NCI-H524 (cell line): ENCODE measurements at places on chromosomes 5 and 9.
A peak's percentile ranks its signal among the peaks of the same experiment; 100 is the strongest.

- no peak for DNase-seq
These were observed 18.3 kb upstream of the NDST1 start for GRCh38 chr5:150489360-150490295.

DNA sequence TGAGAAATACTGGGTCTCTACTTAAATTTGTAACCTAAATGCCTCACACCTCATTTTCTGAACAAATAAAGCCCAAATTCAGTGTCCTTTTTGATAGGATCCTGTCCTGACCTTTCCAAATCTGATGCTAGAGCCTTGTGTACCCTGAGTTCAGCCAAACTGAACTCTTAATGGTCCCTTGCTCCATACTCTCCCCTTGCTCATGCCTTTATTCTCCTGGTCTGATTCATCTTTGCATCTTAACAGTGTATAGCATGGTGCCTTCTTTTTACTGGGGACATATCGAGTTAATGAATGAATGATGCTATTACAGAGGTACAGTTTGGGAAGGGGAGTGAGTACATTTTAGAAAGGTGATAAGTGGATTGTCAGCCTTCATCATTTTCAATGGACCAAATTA, 9.2 kb downstream of the NSD1 start:
- DNase-seq: no peak

- no peak for DNase-seq
These were observed 14.4 kb downstream of the CAMK4 start for GRCh38 chr5:111238431-111239225.

- DNase-seq: no peak
These were observed 534 bp downstream of the SRFBP1 start for GRCh38 chr5:121962347-121962670.

DNA sequence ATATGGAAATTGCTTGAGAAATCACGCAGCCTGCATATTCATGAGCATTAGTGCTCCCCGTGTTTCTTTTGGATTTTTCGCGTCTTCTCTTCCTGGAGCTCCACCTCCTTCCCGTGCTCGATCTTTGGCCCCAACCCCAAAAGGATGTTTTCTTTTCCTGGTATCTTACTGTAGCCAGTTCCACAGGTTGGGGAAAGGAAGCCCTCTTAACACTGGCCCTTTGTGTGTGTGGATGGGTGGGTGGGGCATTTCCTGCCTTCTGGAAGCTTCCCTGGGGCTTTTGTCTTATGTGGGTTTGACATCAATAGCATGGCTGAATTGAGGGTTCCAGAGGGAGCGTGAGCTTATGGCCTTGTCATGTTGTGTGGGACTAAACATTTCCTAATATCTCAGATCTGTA, 21.9 kb downstream of the STXBP1 start:
- no peak for DNase-seq

- DNase-seq: no peak
These were observed 20.8 kb downstream of the GABBR2 start for GRCh38 chr9:98687911-98688310.

DNA sequence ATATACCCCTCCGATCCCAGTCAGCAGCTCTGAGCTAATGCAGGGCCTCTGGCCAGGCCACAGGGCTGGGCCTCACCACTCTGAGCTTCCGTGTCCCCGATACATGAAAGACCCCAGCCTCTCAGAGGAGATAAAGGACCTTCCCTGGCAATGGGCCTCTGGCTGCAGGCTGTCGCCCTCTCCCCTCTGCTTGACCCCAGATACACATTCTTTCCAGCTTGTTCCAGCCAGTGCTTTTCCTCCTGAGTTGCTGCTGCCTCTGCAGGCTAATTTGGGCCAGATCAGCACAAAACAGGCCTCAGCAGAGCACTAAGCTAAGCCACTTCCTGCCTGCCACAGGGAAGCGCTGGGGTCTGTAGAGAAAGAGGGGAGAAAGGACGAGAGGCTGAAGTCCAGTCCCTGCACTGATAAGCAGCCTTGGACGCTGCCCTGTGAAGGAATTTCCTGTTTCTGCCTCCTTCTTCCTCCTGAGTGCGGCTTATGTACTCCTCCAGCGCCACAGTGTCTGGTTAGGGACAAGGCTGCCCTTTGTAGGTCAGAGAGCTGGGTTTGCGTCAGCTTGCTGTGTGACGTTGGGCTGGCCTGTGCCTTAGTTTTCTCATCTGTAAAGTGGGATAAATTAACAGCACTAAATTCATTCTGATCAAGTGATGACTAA, 73.0 kb upstream of the IL17B start:
- DNase-seq: no peak

- DNase-seq: no peak
These were observed 19.6 kb upstream of the UBTD2 start for GRCh38 chr5:172303162-172303561.

- no peak for DNase-seq
These were observed 151.1 kb downstream of the ESM1 start for GRCh38 chr5:54834121-54834842.

DNA sequence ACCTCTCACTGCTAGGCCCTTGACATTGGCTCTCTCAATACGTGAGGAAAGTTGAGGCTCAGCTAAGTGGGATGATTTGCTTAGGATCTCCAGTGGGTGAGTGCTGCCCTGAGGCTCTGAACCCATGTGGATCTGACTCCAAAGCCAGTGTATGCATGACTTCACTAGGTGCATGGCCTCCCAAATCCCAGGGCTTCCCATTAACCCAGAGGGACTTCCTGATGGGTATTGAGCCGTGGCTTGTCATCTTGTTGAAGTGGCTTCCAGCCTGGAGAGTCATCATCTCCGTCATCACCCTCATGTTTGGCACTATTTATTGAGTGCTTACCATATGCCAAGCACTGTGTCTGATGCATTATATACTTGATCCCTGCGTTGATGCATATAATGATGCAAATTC, 37.3 kb upstream of the TEX48 start:
- peak; percentile 24 for DNase-seq

DNA sequence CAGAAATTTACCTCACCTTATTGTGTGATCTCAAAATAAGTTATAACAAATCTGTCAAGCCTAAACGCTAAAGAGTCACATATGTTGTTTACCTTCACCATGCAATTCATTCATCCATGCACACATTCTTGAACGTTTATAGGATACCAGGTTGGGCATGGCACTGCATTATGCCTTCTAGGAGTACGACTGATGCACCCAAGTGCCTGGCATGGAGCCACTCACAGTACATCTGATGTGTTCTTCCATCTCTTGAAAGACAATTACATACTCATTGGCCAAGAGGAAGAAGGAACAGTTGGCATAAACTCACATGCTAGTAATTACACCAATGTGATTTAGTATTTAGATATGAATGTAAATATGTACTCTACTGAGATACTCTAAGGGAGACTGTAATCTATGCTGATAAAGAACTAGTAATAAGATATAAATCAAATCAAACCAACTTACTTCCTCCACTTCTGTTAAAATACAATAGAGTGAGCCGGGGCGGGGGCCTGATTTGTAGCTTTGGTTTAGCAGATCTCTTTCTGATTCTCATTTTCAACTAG, 90.7 kb downstream of the LPAR1 start:
- no peak for DNase-seq

DNA sequence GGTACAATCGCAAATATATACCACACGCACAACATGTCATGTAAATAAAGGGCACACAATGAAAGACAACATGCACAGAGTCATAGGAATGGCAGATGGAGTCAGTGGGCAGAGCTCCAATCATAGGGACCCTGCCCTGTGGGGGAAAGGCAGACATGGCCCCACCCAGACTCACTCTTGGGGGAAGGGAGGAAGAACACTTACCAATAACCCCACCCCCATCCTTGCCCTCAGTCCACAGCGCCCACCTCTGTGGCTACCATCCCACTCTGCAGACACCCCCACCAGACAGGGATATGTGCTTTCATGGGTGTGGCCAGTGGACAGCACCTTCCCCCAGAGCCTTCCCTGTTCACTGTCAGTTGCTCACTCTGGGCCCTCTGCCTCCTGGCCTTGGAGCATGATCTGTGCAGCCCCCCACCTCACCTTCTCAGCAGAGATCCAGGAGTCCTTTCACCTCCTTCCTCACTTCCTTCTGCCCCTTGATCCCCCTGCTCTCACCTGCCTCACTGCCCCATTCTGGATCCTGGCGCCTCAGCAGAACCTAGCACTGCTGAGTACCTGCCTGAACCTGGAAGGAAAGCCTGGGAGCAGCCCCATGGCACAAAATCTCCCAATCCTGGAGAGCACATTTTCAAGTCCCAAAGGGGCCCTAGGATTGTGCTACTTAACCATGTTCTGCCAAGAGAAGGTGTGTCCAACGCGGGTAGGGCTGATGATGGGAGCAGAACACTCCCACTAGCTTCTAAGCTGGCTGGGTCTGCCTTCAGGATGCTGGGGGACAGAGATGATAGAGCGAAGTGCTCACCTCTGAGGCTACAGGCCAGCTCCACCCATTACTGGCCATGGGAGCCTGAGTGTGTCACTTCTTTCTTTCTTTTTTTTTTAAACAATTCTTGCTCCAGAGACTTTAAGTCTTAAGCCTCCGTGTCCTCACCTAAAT, 1.5 kb upstream of the PHF19 start:
- peak; percentile 36 for DNase-seq

DNA sequence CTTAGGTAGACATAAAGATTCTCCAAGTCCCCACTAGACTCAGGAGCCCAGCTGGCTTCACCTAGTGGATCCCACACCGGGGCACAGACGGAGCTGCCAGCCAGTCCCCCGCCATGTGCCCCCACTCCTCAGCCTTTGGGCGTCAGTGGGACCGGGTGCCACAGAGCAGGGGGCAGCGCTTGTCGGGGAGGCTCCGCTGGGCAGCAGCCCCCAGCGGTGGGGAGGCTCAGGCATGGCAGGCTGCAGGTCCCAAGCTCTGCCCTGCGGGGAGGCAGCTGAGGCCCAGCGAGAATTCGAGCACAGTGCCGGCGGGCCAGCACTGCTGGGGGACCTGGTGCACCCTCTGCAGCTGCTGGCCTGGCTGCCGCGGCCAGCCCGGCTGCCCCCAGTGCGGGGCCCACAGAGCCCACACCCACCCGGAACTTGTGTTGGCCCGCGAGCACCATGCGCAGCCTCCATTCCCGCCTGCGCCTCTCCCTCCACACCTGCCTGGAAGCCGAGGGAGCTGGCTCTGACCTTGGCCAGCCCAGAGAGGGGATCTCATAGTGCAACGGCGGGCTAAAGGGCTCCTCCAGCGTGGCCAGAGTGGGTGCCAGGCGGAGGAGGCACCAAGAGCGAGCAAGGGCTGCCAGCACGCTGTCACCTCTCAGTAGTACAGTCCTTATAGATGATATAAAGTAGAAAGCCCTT, 390.7 kb downstream of the PLK2 start:
- DNase-seq: no peak

GRCh38 chr5:146758076-146758475, 120.5 kb downstream of the PPP2R2B start:
- DNase-seq: no peak

DNA sequence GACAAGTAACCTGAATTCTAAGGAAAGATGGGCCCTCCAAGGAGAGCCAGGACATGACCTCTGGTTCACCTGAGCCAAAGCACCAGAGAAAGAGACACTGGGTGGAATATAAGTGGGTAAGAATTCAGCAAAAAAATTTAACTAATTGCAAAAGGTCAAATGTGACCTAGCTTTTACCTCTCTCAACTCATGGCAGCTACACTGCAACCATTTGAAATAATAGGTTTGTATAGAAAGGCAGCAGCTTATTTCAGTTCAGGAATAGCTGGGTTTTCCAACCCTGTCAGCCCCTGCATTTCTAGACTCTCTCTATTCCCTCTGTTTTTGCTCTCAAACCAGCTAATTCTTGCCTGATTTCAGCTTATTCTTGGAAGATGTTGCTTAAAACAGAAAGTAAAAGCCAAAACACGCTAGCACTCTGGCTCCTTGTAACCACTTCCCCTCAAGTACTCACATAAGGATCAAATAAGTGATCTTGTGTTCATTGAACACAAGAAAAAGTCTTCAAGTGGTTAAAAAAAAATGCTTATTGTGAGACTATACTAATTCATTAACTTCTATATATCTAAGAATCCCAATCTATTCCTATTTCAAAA, 101.1 kb upstream of the NR4A3 start:
- no peak for DNase-seq

DNA sequence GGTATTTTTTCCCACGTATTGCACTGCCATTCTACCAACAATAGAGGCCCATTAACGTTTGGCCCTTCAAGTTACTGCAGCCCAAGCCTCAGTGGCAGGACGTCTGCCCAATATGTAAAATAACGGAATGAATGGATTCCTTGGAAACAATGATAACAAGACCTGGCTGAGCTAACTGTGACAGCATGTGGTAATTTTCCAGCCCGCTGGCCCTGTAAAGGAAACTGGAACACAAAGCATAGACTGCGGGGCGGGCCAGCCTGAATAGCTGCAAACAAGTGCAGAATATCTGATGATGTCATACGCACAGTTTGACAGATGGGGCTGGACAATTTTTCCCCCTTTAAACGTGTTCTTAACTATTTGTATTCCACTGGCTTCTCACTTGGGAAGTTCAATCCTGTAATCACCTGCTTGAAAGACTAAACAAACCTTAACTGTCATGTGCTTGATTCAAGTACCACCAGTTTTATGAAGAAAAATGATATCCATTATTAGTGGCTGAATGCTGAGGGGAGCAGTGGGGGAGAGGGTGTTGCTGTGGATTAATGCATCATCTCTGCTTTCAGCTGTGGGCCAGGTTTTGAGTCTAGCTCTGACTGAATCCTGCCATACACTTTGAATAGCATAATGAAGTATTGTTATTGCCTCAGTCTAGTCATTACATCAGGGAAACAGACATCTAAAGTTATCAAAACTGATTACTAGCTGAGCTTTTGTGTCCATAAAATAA, 323.9 kb downstream of the TMEM161B start:
- peak; percentile 78 for DNase-seq

DNA sequence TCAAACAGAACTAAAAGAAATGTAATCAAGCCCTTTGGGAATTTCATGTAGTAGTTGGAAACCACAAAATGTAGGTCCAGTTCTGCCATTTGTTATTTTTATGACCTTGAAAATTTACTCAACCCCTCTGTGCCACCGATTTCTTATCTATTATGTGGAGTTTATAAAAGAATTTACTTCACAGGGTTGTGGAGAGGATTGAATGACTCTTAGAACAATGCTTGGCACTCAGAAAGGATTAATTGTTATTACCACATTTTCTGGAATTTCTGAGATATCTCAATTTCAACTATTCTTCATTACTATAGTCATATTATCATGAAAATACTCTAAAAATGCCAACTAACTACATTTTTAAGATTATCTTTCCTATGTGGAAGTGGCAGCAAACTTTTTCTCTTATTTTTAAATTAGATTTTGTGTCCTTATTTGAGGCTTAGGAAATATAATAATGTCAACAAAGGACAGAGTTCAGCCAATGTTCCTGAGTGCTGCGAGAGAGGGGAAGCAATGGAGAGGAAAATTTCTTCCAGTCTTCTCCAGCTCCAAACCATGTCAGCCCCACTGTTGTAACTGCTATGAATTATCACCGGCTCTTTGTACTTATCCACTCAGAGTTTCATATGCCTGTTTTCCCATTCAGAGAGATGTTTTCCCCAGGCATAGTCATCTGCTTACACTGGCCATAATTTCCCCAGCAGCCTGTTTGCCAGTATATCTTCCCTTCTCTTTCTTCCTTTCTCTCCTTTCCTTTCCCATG, 525.6 kb downstream of the SPATA31D1 start:
- no peak for DNase-seq

GRCh38 chr5:8628521-8628920, 759.6 kb downstream of the MTRR start:
- no peak for DNase-seq

GRCh38 chr9:68740561-68740960, 35.5 kb downstream of the PIP5K1B start:
- no peak for DNase-seq
